ENCODE measurements at places on chromosomes 6 and 20. TPM values are rescaled to one million over a fixed set of nuclear protein-coding genes. Genes with fewer than 3 reads are reported as not detected.

DNA sequence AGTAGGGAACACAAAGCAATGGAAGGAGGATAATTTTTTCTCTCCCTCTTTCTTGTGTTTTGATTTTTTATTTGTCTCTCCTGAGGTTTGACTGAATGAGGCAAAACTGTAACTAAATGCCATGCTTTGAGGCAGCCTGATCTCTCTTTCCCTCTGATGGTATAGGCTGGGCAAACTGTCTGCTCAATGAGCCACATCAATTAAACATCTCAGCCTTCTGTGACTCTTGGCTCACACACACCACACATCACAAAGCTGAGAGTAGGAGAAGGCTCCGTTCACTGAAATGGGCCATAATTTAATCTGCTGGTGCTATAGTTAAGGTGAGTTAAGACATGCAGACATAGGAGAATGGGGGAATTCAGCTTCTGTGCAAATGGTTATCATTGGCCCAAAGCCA, 28.1 kb upstream of the SCGN start:
- no peak for DNase-seq
- H3K27me3 ChIP-seq = no peaks in the 10 kb centered on the region

- no peak for DNase-seq
- H3K27me3 ChIP-seq = no peaks in the 10 kb centered on the region
- peak overlapping the region; percentile 78 for H3K27ac ChIP-seq
- peaks cover 10% of the 10 kb centered on the region for H3K4me1 ChIP-seq
Observed at GRCh38 chr20:17857639-17858449, 110.8 kb downstream of the SNX5 start.

Gene FKBP1C
- 1.3 TPM for polyA plus RNA-seq

GRCh38 chr6:111012143-111012452, 30.3 kb downstream of the RPF2 start:
- H3K36me3 ChIP-seq = peaks cover 9% of the 10 kb centered on the region
- no peaks in the 10 kb centered on the region for H3K4me1 ChIP-seq
- H3K27ac ChIP-seq = no peak overlapping the region
- no peak for DNase-seq

- no peak overlapping the region for H3K4me3 ChIP-seq
- H3K27ac ChIP-seq = peak overlapping the region; percentile 85
- H3K4me1 ChIP-seq = peaks cover 3% of the 10 kb centered on the region
- H3K36me3 ChIP-seq = no peaks in the 10 kb centered on the region
- no peaks in the 10 kb centered on the region for H3K27me3 ChIP-seq
Observed at GRCh38 chr6:117603821-117604220, 1.5 kb upstream of the GOPC start.

- H3K4me1 ChIP-seq = no peaks in the 10 kb centered on the region
- H3K27ac ChIP-seq = no peak overlapping the region
- DNase-seq = no peak
- H3K4me3 ChIP-seq = no peak overlapping the region
Observed at GRCh38 chr20:11728937-11729336, 188.8 kb upstream of the BTBD3 start.

- H3K4me1 ChIP-seq = no peaks in the 10 kb centered on the region
- no peaks in the 10 kb centered on the region for H3K36me3 ChIP-seq
- H3K27me3 ChIP-seq = no peaks in the 10 kb centered on the region
- no peak for DNase-seq
Observed at GRCh38 chr20:15396900-15397299, 1059.5 kb upstream of the FLRT3 start.

- DNase-seq = peak; percentile 60
- no peak overlapping the region for H3K27ac ChIP-seq
- no peaks in the 10 kb centered on the region for H3K36me3 ChIP-seq
- H3K4me1 ChIP-seq = peaks cover 2% of the 10 kb centered on the region
- no peak overlapping the region for H3K4me3 ChIP-seq
Observed at GRCh38 chr20:11502671-11503070, 415.0 kb upstream of the BTBD3 start.

DNA sequence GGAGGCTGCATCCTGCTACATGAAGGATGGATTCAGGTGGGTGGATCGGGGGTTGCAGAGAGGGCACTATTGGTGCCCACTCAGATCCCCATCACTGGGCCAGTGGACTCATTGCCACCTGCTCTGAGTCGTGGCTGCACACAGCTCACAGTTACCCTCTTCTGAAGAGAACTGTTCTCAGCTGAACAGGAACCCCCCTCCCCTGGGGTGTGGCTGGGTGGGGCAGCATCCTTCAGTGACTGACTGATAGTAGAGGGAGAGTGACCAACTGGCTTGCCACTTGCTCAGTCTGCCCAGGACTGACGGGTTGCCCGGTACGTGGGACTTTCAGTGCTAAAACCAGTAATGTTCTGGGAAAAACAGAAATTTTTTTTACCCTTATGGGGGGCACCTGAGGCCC, 494.0 kb upstream of the CHD6 start:
- no peaks in the 10 kb centered on the region for H3K27me3 ChIP-seq
- H3K4me3 ChIP-seq = no peak overlapping the region
- H3K27ac ChIP-seq = no peak overlapping the region
- DNase-seq = no peak

- H3K27ac ChIP-seq = no peak overlapping the region
- no peaks in the 10 kb centered on the region for H3K36me3 ChIP-seq
- no peaks in the 10 kb centered on the region for H3K4me1 ChIP-seq
- no peak for DNase-seq
- no peaks in the 10 kb centered on the region for H3K27me3 ChIP-seq
Observed at GRCh38 chr6:14070457-14070856, 47.1 kb upstream of the CD83 start.

- no peaks in the 10 kb centered on the region for H3K4me1 ChIP-seq
- H3K4me3 ChIP-seq = no peak overlapping the region
- H3K36me3 ChIP-seq = no peaks in the 10 kb centered on the region
Observed at GRCh38 chr20:54132612-54133433, 41.0 kb downstream of the CYP24A1 start.

DNA sequence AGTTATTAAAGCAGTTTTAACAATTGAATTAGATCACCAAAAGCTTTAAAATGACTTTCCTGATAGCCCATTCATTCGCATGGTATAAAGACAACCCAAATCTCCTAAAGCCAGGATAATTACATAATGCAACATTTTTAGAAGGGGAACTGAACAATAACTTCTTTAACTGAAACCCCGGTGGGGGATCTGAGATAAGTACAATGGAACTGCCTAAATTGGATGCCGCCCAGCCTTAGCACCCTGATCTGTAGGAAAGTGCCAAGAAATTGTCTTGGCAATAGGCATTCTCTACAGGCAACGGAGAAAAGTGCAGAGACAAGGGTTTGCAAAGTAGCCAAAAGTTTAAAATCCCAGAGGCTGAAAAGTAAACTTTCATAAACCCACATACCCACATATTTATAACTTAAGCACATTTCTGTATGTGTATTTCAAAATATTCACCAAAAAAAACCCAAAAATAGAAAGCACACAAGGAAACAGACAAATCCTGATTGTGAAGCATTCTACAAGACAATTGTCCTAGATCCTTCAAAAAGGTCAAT, 98.8 kb upstream of the BEND6 start:
- no peak overlapping the region for H3K4me3 ChIP-seq
- no peaks in the 10 kb centered on the region for H3K4me1 ChIP-seq
- H3K36me3 ChIP-seq = no peaks in the 10 kb centered on the region
- no peaks in the 10 kb centered on the region for H3K27me3 ChIP-seq
- DNase-seq = no peak
- no peak overlapping the region for H3K27ac ChIP-seq

GRCh38 chr6:144547409-144547808, 262.3 kb downstream of the UTRN start:
- H3K4me1 ChIP-seq = no peaks in the 10 kb centered on the region
- DNase-seq = no peak
- H3K4me3 ChIP-seq = no peak overlapping the region
- H3K27ac ChIP-seq = no peak overlapping the region
- H3K36me3 ChIP-seq = peaks cover 8% of the 10 kb centered on the region
